ENCODE measurements at places on chromosomes 1 and 21.

DNA sequence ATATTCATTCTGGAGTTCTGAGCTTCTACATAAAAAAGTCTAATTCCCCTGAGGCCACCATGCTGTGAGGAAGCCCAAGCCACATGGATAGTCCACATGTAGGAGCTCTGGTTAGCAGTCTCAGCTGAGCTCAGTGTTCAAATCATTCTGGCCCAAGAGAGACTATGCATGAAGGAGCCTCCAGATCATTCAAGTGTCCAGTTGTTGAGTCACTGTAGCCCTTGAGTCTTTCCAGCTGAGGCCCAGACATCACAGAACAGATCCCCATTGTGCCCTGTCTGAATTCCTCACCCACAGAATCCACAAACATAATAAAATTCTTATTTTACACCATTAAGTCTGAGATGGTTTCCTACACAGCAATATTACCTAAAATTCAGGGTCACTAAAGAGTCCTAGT, 107.0 kb upstream of the NGF start:
- no peaks in the 10 kb centered on the region for H3K36me3 ChIP-seq
- no peak overlapping the region for H3K4me3 ChIP-seq

- H3K4me3 ChIP-seq: no peak overlapping the region
- DNase-seq: no peak
- peaks cover 16% of the 10 kb centered on the region for H3K27me3 ChIP-seq
- no peak overlapping the region for H3K27ac ChIP-seq
Measured at GRCh38 chr1:184502161-184502560, 115.3 kb downstream of the C1orf21 start.

- H3K4me3 ChIP-seq: no peak overlapping the region
- no peak for DNase-seq
Measured at GRCh38 chr21:38797470-38797869, 8.3 kb upstream of the ETS2 start.

DNA sequence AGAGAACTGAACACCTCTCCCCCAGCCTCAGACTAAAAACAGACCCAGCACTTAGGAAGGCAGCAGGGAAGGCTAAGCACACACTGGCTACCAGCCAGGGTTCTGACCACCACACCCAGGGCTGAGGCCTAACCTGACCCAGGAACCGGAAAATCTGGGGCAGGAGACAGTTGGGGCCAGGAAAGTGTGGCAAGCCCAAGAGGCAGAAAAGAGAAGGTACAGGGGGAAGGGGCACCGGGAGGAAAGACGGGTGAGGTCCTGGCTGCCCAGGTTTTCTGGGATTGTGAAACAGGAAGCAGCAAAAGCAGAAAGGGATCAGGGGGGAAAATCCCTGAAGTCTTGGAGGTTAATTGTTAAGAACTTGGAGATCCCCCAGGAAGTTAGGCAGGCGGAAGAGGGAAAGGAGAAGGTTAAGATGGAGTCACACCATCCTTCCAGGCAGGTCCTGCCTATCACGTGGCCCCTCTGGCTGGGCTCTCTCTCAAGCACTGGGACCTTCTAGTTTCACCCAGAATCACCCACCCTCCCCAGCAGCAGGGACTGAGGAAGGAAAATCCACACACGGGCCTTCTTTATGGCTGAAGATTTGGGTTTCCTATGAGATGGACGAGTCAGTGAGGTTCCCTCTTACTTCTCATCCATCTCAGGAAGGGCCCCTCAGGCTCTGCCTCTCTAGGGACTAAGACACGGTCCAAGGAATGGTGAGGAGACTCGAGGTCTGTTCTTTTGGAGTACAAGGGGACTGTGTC, 2.6 kb downstream of the HDGF start:
- H3K27ac ChIP-seq: peak overlapping the region; percentile 95
- H3K36me3 ChIP-seq: peaks cover 51% of the 10 kb centered on the region
- no peak for DNase-seq
- peaks cover 66% of the 10 kb centered on the region for H3K4me1 ChIP-seq
- H3K4me3 ChIP-seq: peak overlapping the region; percentile 94

DNA sequence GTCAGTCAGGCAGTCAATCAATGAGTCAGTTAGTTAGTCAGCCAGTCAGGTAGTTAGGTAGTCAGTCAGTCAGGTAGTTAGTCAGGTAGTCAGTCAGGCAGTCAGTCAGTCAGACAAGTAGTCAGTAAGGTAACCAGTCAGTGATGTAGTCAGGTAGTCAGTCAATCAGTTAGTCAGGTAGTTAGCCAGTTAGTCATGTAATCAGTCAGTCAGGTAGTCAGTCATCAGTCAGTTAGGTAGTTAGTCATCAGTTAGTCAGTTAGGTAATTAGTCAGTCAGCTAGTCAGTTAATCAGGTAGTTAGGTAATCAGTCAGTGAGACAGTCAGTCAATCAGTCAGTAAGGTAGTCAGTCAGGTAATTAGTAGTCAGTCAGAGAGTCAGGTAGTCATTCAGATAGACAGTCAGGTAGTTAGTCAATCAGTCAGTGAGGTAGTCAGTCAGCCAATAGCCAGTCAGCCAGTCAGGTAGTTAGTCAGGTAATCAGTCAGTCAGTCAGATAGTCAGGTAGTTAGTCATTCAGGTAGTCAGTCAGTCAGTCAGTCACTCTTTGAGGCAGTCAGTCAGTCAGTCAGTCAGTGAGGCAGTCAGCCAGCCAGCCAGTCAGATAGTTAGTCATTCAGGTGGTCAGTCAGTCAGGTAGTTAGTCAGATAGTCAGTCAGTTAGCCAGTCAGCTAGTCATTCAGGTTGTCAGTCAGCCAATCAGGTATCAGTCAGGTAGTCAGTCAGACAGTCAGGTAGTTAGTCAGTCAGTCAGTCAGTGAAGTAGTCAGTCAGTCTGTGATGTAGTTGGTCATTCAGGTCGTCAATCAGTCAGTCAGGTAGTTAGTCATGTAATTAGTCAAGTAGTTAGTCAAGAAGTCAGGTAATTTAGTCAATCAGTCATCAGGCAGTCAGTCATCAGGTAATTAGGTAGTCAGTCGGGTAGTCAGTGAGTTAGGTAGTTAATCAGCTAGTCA, 15.3 kb downstream of the KRTAP10-1 start:
- no peak overlapping the region for H3K4me3 ChIP-seq
- no peak for DNase-seq
- no peaks in the 10 kb centered on the region for H3K36me3 ChIP-seq
- no peaks in the 10 kb centered on the region for H3K27me3 ChIP-seq

Data from activated CD4-positive, alpha-beta memory T cell treated with anti-CD3 and anti-CD28 coated beads, Interleukin-2, amount 10 ng/mL, durations not matched to agents 7 days and 5 days (primary cell).